ENCODE measurements at places on chromosomes 7 and 10. TPM values are rescaled to one million over a fixed set of nuclear protein-coding genes. Genes with fewer than 3 reads are reported as not detected.

- no peak for DNase-seq
These were observed 636.8 kb downstream of the PHTF2 start for GRCh38 chr7:78435355-78435754.

GRCh38 chr10:67836488-67836887 lies 1.5 kb downstream of the DNAJC12 start:
- no peak for DNase-seq

DNA sequence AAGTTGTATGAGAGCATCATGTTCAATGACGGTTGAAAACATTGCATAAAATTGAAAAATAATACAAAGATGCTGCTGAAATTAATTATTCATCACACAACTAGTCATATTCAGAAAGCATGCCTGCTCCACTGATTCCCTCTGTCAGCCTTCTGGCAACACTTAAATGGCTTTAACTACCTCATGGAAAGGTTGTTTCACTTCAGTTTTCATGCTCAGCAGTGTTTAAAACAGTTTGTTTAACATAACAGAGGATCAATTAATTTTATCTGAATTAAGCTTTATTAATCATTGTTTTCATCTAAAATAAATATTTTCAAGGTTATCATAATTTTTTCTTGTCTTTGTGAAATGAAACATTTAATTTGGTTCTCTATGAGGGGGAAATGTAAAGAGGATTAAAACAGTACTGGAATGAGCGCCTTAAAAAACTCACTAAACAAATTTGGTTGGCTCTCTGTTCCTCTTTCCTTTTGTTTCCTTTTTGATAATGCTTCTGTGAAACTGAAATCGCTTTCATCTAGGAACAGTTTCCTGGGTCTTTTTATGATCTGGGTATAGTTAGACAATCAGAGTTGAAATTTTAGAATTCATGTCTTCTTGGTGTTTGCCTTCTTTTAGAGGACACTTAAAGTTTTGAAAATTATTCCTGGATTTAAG lies 427.4 kb downstream of the SH2D4B start:
- DNase-seq: no peak

GRCh38 chr7:14690075-14690474 lies 212.5 kb downstream of the DGKB start:
- DNase-seq: no peak

- DNase-seq: peak; percentile 13
These were observed 670 bp downstream of the TPK1 start for GRCh38 chr7:144835155-144835611.

DNA sequence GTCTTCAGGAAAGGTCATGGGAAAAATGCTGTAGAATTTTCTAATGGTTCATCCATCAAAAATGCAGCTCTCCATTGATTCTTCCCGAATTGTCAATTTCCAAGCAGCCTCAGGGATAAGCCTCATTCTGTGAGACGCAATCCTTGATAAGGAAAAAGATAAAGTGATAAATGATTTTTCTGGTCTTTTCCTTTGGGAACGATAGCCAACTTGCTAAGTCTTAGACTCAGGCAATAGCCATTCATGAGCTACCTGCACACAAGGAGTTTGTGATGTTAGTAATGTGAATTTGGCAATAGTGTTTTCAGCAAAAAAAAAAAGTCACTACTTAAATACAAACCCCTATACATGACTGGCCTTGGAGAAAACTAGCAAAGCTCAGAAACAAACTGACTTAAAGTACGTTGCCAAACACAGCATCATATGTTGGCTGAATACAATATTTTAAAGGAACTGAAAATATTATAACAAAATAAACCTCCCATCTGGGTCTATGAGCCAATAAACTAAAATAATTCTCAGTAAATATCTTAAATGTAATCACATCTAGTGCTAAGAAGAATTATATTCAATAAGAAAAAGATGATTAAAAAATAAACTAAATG lies 75.5 kb downstream of the KLF6 start:
- no peak for DNase-seq

- DNase-seq: no peak
These were observed 6.9 kb upstream of the ELFN1 start for GRCh38 chr7:1663223-1663622.

GJD4 gene
- not detected for total RNA-seq

DNA sequence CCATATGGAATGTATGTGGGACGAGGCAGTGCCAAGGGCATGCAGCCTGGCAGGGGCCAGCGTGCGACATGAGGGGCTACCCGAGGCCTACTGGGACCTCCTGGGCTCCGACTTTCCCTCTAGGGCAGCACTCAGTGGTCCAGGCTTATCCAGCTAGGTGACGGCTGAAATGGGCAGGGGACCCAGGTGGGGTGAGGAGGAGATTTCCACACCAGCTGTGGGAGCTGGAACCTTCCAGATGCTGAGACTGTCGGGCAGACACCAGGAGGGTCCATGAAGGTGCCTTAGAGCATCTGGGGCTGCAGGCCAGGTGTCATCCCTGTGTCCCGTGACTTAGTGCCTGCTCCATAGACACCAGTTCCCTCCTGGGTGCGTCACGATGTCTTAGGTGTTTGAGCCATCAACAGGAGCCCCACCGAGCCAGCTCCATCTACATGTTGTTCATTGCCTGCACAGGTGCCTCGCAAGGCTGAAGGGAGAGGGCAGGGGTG lies 13.4 kb downstream of the ZNF316 start:
- DNase-seq: no peak

GIMAP2 gene
- not detected for total RNA-seq

GRCh38 chr10:45000752-45001380 lies at the start of gene ZNF22:
Gene ZNF22, plus strand, starts transcription at chr10:45000923. Its CDS starts 2,446 bp downstream, at chr10:45003369.
- DNase-seq: peak; percentile 56

AGAP5 gene
- 1.8 TPM for total RNA-seq

OIT3 gene
- total RNA-seq: not detected

BEND7 gene
- total RNA-seq: 3.1 TPM

PON3 gene
- not detected for total RNA-seq

SRRM3 gene
- total RNA-seq: 0.18 TPM

KCNIP2 gene
- total RNA-seq: not detected

DNA sequence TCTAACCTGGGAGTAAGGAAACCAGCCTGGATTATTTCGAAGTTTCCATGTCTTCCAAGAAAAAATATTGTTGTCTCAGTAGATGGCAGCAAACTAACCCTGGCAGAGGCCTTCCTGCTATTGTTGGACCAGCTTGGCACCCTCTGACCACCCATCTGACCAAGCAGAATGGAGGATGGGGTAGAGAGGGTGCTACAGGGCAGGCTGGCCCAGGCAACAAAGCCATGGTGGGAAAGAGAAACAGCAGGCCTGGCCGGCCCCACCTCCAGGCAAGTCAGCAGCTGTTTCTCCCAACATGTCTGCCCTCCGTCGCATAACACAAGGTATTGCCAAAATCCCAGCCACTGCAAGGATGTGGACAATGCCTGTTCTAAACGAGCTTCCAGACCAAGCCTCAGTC lies 95.0 kb downstream of the FAM53B start:
- no peak for DNase-seq

DNA sequence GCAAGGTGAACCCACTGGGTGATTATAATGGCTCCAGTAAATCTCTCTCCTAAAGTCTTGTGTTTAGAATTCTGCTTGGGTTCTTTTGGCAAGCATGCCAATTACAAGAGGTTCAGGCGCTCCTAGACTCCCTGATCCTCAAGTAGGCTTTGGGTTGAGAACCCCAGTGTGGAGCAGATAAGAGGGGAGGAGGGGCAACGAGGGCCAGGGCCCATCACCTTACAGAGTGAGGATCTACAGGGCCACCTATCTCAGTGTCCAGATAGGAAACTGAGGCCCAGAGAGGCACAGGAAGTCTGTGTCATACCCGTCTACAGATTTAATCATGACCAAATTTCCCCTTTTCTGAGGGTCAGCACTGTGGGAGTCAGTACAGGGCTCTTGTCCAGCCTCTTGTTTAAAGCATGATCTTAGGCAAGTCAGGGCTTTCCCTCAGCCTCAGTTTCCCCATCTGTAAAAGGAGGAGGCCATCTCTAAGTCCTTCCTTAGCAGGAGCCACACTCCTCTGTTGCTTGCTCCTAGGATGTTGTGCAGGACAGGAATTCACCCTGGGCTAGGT lies 4.4 kb downstream of the TACR2 start:
- DNase-seq: no peak

- DNase-seq: no peak
These were observed 18.3 kb downstream of the CALHM2 start for GRCh38 chr10:103433858-103434257.

CCDC172 gene
- total RNA-seq: not detected

DNA sequence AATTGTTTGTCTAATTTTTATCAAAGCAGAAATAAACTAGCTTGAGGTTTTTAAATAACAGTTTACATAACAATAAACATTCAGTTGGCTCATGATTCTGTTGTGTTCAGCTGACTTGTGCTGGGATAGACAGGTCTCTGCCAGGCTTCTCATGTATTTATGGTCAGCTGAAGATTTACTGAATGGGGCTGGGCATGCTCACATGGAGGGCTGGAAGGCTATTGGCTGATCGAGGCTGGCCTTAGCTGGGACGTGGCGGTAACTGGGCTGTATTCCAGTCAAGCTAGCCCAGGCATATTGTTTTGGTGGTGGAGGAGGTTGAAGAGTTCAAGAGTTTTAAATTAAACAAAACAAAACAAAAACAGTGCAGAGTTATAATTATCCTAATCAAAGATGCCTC lies 251.0 kb upstream of the MTPN start:
- DNase-seq: peak; percentile 0

- no peak for DNase-seq
These were observed 348.0 kb downstream of the TYW1 start for GRCh38 chr7:67344481-67345193.

- peak; percentile 52 for DNase-seq
These were observed 33.3 kb upstream of the XPNPEP1 start for GRCh38 chr10:109956454-109957091.

- DNase-seq: peak; percentile 15
These were observed 712.1 kb upstream of the NRP1 start for GRCh38 chr10:34046506-34047034.

DNA sequence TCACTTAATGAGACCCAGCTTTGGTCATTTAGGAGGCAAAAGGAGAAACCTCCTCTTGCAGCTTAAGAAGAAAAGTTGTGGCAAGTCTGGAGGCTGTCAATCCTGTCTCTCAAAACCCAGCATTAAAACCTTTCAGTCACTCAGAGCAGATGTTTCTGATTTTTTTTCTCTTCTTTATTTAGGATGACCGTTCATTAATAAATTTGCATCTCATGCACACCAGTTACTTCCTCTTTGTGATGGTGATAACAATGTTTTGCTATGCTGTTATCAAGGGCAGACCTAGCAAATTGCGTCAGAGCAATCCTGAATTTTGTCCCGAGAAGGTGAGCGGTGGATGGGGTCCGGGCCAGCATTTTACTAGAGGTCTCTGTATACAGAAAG lies 32.0 kb downstream of the TMEM248 start:
- no peak for DNase-seq

DNA sequence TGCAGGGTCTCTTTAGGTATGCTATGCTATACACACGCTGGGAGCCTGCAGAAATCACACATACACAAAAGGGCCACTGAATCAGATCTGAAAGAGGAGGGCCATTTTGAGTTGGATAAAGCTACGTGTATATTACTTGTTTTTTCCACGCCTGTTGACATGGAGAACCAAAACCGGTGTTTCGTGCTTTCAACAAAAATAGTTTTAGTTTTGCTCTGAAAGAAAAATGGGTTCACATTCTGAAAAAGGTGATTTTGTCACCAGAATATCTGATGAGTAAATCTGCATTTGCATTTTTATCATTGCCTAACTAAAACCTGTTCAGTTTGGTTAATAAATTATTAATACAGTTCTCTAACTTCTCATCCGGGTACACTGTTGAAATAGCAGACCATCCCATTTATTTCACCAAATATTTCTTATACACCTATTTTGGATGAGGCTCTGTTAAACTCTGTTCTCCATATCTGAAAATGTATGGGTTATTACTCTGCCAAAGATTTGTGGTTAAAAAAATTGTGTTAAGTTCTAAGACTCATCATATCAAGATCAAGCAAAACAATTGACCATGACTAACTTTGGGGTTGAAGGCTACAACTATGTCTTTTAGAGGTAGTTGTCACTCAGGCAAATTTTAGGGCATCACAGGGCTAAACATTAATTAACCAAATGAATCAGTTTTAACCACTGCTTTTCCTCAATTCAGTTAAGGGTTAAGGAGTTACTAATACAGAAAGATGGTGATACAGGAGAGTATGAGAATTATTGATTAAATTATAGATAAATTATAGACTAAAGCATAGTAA lies 101.2 kb upstream of the RPA3 start:
- DNase-seq: no peak

SAMD8 gene
- total RNA-seq: 28.7 TPM
